Posterior vena cava (tissue), 2 donors: ENCODE measurements at places on chromosomes 1 and 21. TPM values are rescaled to one million over a fixed set of nuclear protein-coding genes. Genes with fewer than 3 reads are reported as not detected.

DNA sequence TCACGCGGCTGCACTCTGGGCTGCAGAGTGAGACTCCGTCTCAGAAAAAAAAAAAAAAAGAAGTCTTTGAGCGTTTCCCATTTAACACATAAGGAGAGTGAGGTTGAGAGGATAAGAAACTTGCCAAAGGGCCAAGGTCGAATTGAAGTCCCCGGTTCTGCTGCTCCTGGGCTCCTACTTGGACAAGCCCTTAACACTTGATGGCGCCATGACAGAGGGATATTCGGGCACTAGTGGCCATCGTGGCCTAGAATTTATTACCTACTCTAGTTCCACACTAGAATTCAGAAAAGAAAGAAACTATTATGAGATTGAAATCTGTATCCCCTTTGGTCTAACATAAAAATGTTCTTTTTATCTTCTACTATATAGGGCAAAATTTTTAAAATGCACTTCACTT is 65.7 kb upstream of the NEK2 start:
- DNase-seq = no peak

Gene NUF2
- 0.56 TPM for total RNA-seq

- DNase-seq = no peak
These were observed 553 bp upstream of the SLC30A2 start for GRCh38 chr1:26046246-26047095.

DNA sequence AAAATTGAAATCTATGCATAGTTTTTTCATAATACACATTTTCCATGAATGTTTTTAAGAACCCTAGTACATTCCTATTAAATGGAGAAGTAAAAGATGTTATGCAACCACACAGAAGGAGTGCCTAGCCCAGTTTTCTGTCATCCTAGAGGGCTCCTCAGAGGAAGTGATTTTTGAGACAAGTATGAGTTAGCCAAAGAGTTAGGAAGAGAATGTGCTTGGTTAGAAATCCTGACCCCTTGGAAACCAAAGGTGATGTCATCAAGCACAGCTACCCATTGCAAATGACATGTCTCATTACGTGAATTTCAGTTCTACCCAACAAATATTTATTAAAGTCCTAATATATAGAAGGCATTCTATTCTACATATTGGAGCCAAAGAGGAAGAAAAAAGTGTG is 88.9 kb upstream of the TNFSF4 start:
- DNase-seq = no peak
